M059J (cell line): ENCODE measurements at places on chromosomes 6 and 20. TPM values are rescaled to one million over a fixed set of nuclear protein-coding genes. Genes with fewer than 3 reads are reported as not detected.

GRCh38 chr6:4359108-4359730, 223.8 kb upstream of the ECI2 start:
- DNase-seq = no peak

DNA sequence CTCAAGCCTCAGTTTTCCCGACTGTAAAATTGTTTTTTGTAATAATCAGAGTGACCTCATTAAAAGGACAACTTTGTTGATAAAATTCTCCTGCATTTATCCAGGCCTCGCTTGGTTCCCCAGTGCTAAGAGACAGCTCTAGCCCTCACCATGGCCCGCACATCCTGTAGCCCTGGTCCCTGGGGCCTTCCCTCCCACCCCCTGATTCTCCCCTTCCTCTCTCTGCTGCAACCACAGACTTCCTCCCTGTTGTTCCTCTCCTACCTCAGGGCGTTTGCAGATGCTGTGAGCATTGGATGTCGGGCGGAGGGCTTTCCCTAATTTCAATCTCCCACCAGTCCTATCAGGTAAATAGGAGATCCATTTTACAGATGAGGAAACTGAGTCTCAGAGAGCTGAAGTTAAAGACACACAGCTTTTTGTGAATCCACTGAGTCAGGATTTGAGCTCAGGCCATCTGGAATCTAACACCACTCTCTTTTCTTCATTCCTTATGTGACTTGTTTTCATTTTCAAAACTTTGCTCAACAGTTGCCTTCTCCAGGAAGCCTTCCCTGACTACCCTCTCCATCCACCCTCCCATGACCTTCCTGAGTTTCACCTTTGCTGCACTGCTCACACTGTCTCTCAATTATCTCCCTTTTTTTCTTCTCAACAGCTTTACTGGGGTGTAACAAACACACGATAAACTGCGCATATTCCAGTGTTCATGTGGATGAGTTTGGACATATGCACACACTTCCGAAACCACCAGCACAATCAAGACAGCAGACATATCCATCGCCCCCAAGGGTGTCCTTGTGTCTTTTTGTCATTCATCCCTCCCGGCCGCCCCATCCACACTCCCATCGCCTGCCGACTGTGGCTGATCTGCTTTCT, 107.1 kb downstream of the CEBPB start:
- DNase-seq = no peak

DNA sequence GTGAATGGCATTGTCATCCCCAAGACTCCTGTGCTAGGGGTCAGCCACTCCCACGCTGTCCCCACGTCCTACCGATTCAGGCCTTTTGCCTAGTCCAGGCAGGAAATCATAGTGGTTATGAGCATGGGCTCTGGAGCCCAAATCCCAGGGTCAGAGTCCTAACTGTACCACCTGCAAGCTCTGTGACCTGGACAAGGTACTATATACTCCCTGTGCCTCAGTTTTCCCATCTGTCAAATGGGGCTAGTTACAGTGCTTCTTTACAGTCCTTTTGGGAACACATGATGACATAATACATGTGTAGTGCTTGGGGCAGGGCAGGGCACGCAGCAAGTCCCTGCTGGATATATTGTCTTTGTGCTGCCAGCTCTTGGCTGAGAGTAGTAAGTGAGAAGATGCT, 27.2 kb downstream of the EFCAB8 start:
- no peak for DNase-seq

GRCh38 chr6:3805448-3806123, 43.6 kb upstream of the FAM50B start:
- DNase-seq = peak; percentile 48

DNA sequence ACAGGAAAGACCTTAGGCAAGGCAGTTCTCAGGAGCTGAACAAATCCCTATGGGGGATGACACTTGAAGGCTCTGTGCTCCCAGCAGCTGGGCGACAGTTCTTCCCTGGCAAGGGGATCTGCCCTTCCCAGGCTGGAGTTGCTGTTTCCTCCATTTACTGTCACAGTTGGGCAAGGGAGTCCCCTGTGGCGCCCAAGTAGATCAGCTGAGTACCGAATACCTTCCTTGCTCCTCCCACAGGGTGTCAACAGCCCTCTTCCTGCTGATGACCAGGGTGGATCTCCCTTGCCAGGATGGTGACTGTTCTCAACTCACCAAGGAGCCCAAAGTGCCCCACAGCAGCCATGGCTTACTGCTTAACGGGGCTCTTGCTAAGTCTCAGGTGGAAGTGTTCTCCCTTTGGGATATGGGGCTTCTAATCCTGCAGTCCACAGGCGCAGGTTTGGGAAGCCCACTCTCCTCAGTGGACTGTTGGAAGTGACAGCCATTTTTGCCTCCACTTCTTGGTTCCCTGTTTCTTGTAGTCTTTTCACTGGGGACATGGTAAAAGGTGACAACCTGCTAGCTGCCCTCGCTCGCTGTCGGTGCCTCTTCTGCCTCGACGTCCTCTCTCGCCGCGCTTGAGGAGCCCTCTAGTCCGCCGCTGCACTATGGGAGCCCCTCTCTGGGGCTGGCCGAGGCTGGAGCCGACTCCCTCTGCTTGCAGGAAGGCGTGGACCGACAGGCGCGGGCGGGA, 5.7 kb upstream of the PSMG4 start:
- no peak for DNase-seq

DNA sequence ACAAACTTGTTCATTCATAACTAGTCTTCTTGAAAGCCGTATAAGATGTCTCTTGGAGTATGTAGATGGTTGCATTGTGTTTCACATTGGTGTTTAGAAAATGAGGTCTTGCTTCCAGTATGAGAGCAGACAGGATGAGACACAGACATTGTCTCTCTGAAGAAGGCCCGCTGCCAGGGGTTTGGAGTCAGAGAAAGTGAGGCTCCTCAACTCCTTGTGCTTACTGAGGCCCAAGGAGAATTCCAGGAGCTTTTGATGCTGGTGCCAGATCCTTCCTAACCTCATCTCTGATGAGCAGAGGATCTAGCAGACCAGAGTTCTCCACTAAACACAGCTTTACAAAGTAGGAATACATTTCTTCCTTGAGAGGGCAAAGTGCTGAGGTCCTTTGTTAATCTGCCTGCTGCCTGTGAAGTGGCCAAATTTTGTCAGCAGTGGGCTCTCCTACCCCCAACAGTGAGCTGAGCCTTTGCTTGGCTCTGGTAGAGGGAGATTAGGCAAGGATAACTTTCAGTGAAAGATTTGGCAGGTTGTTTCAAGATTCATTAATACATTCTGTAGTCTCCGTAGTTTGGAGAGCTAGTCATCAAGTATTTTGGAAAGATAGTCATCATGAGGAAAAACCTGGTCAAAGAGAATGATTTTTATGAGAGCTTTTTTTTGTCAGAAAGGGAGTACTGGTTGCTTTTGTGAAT, 9.7 kb downstream of the MAPRE1 start:
- DNase-seq = no peak

- DNase-seq = no peak
Observed at GRCh38 chr6:94835264-94835663, 742.1 kb upstream of the MANEA start.

GRCh38 chr20:38751360-38751976, 3.2 kb downstream of the ACTR5 start:
- peak; percentile 55 for DNase-seq

GRCh38 chr6:140314682-140315081, 940.2 kb upstream of the CITED2 start:
- no peak for DNase-seq

DNA sequence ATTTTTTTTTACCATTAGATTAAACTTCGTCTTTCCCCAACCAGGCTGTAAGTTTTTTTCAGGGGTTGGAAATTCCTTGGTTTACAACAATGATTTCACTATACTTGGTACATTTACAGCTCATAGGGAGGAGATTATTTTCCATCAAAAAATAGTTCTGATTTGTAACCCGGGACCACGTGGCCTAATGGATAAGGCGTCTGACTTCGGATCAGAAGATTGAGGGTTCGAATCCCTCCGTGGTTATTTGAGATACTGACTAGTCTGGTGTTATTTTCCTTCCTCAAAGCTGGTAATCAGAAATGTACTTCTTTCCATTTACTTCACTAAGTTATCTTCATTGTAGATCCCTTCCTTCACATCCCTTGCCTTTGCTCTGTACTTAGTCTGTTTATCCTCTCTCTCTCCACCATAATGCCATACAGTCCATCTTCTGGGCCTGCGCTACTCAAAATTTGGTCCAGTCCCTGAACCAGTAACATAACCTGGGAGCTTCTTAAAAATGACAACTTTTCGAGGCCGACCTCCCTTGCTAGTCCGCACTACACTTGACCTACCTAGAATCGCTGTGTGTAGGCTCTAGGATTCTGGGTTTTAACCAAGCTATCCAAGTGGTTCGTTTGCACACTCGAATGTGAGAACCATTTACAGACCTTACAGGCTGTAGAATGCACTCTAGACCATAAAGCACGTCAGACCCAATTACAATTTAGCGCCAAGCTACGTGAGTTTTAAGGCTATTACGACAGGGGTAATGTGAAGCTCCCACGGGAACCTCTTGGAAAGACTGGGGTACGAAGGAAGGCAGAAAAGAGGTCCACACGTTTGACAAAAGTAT, 42.1 kb upstream of the BTN3A2 start:
- DNase-seq = peak; percentile 96

GRCh38 chr6:139099984-139100383, 34.9 kb upstream of the HECA start:
- no peak for DNase-seq

- DNase-seq = no peak
Observed at GRCh38 chr6:159829526-159829925, 29.4 kb downstream of the PNLDC1 start.

DNA sequence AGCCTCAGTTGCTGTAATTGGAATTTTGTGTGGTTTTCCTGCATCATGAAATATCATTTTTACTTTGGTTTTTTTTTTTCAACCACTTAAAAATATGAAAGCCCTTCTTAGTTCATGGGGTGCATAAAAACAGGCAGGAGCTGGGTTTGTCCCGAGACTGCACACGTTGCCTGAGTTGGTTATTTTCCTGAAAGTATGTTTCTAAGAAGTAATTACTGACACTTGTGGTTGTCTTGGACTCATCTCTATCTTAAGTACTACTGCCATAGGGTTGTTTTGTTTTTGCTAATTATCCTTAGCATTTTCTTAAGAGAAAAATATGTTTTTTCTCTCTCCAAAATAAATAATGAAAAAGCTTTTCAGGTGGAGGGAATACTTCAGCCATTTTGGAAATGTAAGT, 40.1 kb downstream of the FAM120B start:
- no peak for DNase-seq

PPP1R16B gene
- not detected in 2 replicates for total RNA-seq

SLC22A7 gene
- not detected in 2 replicates for total RNA-seq

CFAP206 gene
- 2.4 and 2.7 TPM in 2 replicates for total RNA-seq

PDYN gene
- total RNA-seq = not detected in 2 replicates
